ENCODE measurements at places on chromosomes 13 and 19. TPM values are rescaled to one million over a fixed set of nuclear protein-coding genes. Genes with fewer than 3 reads are reported as not detected.

VWA8 gene
- 2.9 TPM for polyA plus RNA-seq

LRFN3 gene
- 5.8 TPM for polyA plus RNA-seq

CGB2 gene
- not detected for polyA plus RNA-seq

WDR88 gene
- not detected for polyA plus RNA-seq

RGCC gene
- polyA plus RNA-seq: 95.0 TPM

GPR12 gene
- polyA plus RNA-seq: not detected

CLEC17A gene
- 0.07 TPM for polyA plus RNA-seq

ZNF726 gene
- polyA plus RNA-seq: 3.8 TPM

LGALS14 gene
- polyA plus RNA-seq: not detected

TPTE2 gene
- polyA plus RNA-seq: not detected

ZNF766 gene
- polyA plus RNA-seq: 2.9 TPM

PCSK4 gene
- polyA plus RNA-seq: 1.7 TPM

OLFM4 gene
- not detected for polyA plus RNA-seq

DNA sequence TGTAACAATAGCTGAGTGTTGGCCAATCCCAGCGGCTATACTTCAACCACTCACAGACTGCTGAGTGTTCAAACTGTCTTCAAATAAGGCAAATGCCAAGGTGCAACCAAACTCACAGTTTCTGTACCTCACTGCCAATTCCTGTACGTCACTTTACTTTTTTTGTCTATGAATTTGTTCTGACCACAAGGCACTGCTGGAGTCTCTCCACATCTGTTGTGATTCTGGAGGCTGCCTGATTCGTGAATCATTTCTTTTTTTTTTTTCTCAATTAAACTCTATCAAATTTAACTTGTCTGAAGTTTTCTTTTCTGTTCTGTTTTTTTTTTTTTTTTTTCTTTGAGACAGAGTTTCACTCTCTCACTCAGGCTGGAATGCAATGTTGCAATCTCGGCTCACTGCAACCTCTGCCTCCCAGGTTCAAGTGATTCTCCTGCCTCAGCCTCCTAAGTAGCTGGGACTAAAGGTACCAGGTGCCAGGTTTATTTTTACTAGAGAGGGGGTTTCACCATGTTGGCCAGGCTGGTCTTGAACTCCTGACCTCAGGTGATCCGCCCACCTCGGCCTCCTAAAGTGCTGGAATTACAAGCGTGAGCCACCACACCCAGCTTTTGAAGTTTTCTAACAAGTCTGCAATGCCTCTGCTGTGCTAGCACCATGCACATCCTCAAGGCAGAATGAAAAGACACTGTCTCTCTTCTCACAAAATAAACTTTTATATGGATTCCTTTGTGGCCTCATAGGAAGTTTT lies 401.7 kb downstream of the IRS2 start:
- DNase-seq: no peak

- peak; percentile 6 for DNase-seq
Observed at GRCh38 chr13:102873653-102874052, 27.8 kb downstream of the ERCC5 start.

DNA sequence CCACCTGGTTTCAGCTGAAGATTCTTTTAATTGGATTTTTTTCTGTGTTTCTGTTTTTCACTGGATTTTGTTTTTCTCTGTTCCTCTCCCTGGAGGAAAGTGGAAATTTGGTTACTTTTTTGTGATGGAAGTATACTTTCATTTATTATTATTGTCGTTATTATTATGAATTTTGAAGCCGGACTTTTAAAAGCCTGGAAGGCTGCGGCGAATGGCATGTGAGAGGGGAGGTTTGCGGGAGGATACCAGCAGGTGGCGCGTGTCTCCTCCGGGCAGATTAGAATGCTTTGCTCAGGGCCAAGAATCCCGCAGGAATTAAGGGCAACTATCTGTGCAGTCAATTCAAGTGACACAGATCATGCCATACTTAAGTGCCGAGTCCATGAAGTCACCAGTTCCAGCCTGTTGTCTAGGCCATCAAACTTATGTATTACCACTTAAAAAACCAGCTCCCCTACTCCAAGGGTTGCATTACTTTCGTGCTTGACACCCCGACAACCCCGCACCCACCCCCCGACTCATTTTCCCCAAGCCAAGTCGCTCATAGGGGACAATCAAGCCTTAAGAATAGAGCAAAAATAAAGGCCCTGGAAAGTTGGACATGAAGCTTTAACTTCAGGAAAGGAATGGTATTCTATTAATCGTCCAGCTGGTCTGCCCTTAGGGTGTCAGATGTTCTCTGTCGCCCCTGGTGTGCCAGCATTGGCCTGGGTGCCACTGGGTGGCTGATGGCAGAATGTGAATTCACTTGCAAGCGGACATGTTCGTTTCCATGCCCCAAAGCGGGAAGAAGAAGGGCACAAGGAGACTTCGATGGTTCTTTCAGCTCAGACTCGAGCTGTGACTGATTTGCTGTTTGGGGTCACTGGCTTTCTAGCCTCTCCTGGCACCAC lies 1.3 kb upstream of the LRCH1 start:
- peak; percentile 65 for DNase-seq

DNA sequence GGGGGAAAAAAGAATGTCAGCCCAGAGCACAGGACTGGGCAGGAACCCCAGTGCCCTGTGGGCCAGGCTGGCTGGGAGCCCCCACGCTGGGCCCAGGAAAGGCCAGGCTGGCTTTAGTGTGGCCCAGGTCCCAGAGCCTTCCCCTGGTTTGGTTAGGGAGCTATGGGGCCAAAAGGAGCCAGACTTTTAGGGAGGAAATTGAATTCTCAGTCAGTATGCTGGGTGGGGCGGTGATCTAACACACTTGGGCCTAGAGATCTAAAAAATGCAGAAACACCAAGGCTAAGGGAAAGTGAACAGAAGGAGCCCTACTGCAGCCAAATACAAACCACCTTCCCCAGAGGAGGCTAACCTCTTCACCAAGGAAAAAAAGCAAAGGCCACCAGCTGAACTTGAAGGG lies 137.5 kb downstream of the CRYL1 start:
- no peak for DNase-seq

- DNase-seq: no peak
Observed at GRCh38 chr19:15633082-15633835, 7.4 kb upstream of the CYP4F3 start.

GRCh38 chr19:49515767-49516166 lies 3.3 kb downstream of the FCGRT start:
- peak; percentile 50 for DNase-seq

DNA sequence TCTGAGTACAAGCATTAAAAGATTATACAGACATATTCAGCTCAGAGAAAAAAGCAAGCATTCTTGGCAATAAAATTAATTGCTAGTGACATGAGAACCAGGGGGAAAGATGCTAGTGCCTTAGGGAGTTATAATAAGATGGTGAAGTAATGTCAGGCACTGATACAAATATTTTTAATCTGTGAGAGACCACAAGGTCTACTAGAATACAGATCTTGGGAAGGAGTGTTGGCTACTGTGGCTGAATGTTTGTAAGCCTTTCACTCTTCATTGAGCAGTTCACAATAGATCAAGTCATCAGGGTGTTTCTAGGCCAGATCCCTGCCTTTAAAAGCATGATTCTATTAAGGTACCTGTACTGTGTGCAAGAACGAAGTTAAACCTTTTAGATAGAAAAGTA lies 16.4 kb downstream of the FREM2 start:
- DNase-seq: no peak

- no peak for DNase-seq
Observed at GRCh38 chr13:52743569-52743968, 3.9 kb upstream of the CNMD start.

- DNase-seq: no peak
Observed at GRCh38 chr13:62305756-62306155, 890.1 kb upstream of the PCDH20 start.

GRCh38 chr13:68923995-68924394 lies 1183.6 kb upstream of the ATXN8OS start:
- no peak for DNase-seq

DNA sequence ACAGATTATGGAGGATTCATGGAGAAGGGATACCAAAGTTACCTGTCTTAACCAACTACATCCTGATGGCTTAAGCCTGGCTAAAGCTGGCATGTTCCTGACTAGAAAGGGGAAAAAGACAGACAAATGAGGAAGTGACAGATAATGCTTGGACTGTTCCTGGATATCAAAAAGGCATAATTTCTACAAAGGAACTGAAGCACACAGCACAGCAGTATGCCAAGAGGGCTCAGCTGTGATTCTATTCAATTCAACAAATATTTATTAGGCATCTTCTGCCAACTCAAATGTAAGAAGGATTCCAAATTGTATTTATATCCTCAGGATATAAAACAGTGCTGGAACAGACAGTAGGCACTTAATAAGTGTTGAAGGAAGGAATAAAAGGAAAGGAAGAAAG lies 59.5 kb downstream of the KLF12 start:
- peak; percentile 51 for DNase-seq

- DNase-seq: no peak
Observed at GRCh38 chr13:27728271-27728670, 64.0 kb upstream of the GSX1 start.

- no peak for DNase-seq
Observed at GRCh38 chr13:113455384-113455783, 2.1 kb upstream of the ADPRHL1 start.

GRCh38 chr19:39407660-39408391 lies 1.2 kb downstream of the ZFP36 start:
- no peak for DNase-seq

DNA sequence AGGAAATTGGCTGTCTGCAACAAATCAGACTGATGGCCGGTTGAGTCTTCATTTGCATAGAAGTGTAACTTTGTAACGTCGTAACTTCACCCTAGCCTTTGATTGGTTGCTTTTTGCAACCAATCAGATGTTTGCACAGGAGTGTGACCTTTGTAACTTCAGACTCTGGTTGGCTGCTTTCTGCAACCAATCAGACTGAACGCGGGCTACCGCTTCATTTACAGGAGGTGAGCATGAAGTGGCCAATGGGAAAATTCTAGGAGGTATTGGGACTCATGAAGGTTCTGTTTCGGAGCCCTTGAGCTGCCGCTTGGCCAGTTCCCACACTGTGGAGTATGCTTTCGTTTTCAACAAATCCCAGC lies 441 bp upstream of the ZNF559 start:
- DNase-seq: peak; percentile 86

GRCh38 chr19:50794074-50794875 lies 4.1 kb downstream of the ACP4 start:
- DNase-seq: no peak

- no peak for DNase-seq
Observed at GRCh38 chr19:803686-804418, 6.6 kb downstream of the PTBP1 start.

Data from endothelial cell of umbilical vein (primary cell).